Activated CD4-positive, alpha-beta T cell treated with anti-CD3 and anti-CD28 coated beads for 4 hours (primary cell): ENCODE measurements at places on chromosomes 13 and 19.

DNA sequence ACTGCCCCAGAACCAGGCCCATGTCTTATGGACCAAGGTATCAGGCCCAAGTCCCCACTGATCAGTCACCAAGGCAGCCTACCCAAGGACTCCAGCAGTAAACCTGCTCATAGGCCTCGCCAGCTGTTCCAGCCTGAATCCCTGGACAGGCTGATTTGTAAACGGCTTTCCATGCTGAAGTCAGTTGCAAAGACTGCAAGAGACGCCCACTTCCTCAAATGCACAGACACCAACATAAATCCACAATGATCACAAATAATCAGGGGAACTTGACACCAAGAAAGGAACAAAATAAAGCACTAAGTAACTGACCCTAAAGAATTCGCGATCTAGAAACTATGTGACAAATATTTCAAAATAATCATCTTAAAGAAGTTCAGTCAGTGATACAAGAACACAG, 75.2 kb downstream of the RXFP2 start:
- DNase-seq, result no peak

- no peak for DNase-seq
Observed at GRCh38 chr13:51225029-51225428, 2.8 kb downstream of the FAM124A start.

GRCh38 chr13:44662515-44662914, 86.4 kb upstream of the TSC22D1 start:
- DNase-seq, result no peak

GRCh38 chr19:37931881-37932655, 25.1 kb downstream of the SIPA1L3 start:
- no peak for DNase-seq

- peak; percentile 23 for DNase-seq
Observed at GRCh38 chr19:12800923-12801465, 606 bp downstream of the PRDX2 start.

GRCh38 chr13:23570099-23570920, at the start of gene TNFRSF19:
Gene TNFRSF19, plus strand, starts transcription at chr13:23570412. Its CDS starts 19,772 bp downstream, at chr13:23590184.
- no peak for DNase-seq

DNA sequence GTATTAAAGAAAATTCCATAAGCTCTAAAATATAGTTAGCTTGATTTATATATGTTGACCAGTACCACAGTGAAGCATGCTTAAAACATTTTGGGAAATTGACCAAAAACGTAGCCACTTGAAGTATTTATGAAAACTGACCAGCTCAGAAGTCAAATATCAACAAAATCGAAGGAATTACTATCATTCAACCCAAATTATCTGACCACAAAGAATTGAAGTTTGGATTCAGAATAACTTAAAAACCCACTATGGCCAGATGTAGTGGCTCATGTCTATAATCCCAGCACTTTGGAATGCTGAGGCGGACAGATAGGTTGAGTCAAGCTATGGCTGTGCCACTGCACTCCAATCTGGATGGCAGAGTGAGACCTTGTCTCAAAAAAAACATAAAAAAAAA, 31.9 kb downstream of the GPALPP1 start:
- DNase-seq, result no peak

GRCh38 chr13:111518161-111518792, 197.8 kb downstream of the TEX29 start:
- DNase-seq, result no peak

DNA sequence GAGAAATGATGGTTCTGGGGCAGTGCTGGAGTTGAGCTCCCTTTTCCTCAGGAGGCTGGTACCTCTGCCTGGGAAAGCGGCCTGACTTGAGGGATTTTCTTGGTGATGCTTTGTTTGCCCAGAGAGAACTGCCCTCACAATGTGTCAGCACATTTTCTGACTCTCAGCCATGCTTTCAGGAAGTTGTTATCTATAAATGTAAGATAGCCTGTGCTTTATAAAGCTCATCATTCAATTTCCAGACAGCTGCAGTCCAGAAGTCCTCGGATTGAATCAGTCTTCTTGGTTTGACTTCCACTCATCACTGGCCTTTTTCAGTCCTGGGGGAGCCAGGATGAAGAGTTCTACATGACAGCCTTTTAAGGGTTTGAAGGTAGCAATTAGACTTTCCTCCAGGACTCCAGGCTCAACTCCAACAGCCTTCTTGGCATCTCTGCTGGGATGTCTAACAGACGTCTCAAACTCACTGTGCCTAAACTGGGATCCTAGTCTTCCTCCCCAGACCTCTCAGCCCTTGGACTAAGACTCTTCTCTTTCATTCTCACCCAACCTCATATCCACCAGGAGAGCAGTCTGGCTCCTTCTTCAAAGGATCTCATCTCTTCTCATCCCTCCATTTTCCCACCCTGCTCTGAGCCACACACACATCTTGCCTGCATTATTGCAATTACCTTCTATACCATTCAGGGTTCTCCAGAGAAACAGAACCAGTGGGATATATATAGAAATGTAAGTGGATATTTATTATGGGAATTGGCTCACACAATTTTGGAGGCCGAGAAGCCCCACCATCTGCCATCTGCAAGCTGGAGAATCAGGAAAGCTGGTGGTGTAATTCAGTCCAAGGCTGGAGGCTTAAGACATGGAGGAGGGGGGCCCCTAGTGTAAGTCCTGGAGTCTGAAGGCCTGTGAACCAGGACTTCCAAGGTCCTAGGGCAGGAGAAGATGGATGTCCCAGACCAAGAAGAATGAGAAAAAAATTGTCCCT, 13.1 kb downstream of the ERICH6B start:
- no peak for DNase-seq

GRCh38 chr19:55165952-55166529, 372 bp downstream of the DNAAF3 start:
- DNase-seq, result peak; percentile 32
